ENCODE measurements at places on chromosomes 1 and 21.

DNA sequence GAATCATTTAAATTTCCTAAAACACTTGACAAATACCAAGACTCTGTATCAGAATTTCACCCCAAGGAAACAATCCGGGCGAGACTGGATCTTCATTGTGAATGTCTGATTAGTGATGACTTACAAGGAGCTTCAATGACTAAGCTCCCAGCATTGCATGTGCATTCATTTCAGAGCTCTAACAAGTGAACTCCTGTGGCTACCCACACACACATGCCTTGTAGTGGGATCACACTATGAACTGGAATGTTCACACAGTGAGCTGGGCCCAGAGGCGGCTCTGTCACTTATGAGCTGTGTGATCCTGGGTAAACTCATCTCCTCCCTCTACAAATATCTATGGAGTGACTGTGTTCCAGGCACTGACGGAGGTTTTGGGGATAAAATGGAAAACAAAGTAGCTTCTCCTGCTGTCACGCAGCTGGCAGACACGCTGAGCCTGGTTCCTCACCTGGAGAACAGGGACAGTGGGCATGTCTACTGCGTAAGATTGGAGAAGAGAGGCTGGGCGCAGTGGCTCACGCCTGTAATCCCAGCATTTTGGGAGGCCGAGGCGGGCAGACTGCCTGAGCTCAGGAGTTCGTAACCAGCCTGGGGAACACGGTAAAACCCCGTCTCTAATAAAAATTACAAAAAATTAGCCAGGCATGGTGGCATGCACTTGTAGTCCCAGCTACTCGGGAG lies 56.9 kb downstream of the CLSTN1 start:
- DNase-seq = no peak

DNA sequence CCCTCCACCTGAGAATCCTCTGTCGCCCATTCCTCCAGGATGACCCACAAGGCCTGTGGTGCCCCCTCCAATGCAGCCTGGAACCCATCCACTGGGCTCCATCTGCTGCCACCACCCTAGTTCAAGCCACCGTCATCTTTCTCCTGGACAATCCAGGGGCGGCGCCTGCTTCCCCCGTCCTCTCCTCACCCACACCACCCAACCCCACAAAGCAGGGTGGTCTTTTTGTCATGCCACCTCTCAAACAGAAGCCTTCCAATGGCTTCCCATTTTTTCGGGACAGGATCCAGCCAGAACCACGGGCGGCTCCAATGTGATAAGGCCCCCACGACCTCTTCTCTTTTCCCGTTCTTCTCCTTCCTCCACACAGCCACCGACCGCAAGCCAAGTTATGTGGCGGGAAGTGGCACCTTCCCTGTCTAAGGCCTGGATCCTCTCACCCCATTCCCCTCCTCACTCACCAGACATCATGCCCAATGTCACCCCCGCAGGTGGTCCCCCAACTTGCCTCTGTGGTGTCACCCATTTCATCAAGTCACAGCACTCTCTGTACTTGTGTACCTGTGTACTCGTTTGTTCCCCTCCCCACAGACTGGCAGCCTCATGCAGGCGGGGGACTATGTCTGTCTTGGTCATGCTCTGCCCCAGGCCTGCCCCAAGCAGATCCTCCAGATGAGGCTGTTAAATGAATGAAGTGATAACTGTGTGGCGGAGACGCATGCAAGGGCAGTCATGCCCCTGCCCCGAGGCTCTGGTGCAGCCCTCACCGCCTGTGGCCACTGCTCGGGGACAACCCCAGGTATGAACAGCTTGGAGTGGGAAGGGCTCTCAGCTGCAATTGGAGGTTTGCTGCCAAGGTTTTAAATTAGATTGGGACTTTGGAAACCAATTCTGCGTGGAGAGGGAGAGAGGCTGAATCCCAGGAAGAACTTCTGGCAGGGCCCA lies 11.0 kb downstream of the UBXN11 start:
- DNase-seq = no peak

GRCh38 chr1:177183836-177184235 lies 13.1 kb downstream of the BRINP2 start:
- no peak for DNase-seq

- no peak for DNase-seq
Observed at GRCh38 chr1:177897281-177897997, 72.4 kb downstream of the SEC16B start.

DNA sequence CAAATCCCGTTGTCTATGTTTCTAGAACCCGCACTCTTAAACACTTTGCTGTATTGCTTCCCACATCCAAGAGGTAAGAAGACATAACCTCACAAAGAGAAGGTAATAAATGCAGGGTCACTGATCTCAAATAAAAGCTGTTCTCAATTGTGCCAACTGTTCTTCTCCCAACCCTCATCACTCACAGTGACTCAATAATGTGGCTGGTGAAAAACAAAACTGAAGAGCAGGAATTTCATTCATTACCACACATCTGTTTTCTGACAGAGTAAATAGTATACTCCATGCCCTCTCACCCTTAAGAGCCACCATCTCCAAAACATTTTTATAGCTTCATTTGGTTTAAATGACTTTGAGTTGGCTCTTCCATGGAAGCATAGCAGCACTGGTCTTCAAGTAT lies 6.2 kb upstream of the ERICH3 start:
- DNase-seq = no peak

DNA sequence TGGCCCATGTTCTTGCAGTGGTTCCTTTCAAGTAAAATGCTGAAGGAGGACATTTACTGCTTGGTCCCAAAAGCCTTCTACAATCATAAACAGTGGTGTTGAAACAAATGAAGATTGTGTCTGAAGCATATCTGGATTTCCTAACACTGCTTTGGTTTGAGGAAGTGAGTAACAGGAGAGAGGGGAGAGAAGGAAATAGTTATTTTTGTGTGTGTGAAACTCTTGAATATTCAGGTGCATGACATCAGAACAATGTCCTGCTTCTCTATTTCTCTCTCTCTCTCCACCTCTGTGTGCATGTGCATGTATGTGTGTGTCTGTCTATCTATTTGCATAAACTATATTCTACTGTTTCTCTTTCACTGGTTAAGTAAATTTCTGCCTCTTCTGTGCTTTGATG lies 61.4 kb upstream of the TNFSF18 start:
- DNase-seq = no peak

DNA sequence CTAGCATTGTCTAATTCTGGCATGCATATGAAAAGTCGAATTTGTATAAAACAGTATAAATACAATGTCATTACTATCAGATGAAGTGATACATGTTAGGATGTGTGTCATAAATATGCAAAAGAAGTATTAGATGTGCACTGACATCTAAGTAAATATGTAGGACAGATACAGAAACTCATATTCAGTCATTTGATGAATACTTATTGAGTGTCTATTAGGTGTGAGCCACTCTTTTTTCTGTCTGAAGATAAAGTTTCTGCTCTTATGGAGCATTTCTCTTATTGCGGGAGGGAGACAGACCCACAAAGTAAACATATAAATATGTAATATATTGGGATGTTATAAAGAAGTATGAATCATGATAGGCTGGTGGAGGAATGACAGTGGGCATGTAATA lies 426.6 kb upstream of the B3GALT2 start:
- no peak for DNase-seq

- DNase-seq = no peak
Observed at GRCh38 chr1:1084372-1085170, 10.5 kb upstream of the RNF223 start.

DNA sequence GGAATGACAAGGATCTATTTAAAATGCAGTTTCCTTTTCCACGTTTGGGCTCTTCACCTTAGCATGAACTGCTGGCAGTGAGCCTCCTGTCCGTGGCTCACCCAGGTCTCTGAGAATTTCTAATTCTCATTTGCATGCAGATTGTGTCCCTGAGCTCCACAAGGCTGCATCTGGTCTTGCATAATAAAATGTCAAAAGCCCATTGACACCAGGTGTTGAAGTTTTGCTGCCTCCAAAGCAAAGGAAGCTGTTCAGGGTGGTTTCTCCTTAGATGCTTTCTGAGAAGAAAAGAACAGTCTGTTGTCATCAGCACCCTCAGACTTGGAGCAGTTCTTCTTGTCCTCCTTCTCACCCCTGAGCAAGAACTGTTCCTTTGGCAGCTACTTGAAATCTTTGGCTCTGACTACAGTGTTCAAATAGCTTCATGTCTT lies 433.1 kb upstream of the KAZN start:
- DNase-seq = no peak

DNA sequence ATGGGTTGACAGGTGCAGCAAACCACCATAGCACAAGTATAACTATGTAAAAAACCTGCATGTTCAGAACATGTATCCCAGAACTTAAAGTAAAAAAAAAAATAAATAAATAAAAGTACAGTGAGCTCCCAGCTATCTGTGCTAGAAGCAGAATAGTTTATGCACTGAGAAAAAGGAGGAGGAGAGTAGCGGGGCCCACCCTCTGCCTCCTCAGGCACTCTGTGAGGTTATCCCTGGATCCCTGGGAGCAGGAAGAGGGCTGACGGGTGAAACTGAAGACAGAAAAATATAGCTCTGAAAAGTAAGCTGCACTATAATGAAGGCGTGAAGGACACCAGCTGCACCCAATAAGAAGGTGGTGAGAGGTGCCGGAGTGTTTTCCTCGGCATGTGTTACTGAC lies 117.2 kb downstream of the SIPA1L2 start:
- DNase-seq = no peak

Measured in right atrium auricular region (tissue), 2 donors.